Amygdala (tissue), 56 donors: ENCODE measurements at places on chromosomes 7 and 10.

GRCh38 chr7:34438436-34438835 is 219.6 kb upstream of the NPSR1 start:
- DNase-seq = no peak

GRCh38 chr10:62261666-62262065 is 7.0 kb downstream of the RTKN2 start:
- no peak for DNase-seq

GRCh38 chr10:81479316-81479715 is 395.7 kb upstream of the NRG3 start:
- DNase-seq = no peak

- no peak for DNase-seq
Measured at GRCh38 chr7:21140622-21141021, 287.3 kb upstream of the SP4 start.
